ENCODE measurements at places on chromosomes 12 and 14.

GRCh38 chr12:46686267-46686942 lies 139.4 kb downstream of the SLC38A4 start:
- DNase-seq, result no peak

DNA sequence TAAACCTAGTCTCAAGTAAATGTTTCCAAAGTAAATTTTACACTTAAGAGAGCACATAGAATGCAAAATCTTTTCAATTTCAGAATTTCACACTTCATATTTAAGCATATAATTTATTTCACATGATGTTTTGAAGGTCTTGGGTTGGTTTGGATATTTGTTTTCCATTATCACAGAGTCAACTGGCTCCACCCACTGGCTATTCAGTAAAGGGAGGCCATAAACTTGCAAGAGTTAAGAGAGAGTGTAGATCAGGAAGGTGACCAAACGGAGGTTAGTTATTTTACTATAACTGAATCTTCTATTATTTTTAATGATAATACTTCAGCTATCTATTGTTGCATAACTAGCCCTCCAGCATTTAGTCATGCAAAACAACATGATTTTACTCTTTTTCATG lies 6.2 kb upstream of the CPNE8 start:
- DNase-seq, result no peak

- DNase-seq, result no peak
Observed at GRCh38 chr12:49089821-49090773, 4.5 kb downstream of the DHH start.

- DNase-seq, result no peak
Observed at GRCh38 chr14:38873941-38874612, 229.0 kb downstream of the SEC23A start.

DNA sequence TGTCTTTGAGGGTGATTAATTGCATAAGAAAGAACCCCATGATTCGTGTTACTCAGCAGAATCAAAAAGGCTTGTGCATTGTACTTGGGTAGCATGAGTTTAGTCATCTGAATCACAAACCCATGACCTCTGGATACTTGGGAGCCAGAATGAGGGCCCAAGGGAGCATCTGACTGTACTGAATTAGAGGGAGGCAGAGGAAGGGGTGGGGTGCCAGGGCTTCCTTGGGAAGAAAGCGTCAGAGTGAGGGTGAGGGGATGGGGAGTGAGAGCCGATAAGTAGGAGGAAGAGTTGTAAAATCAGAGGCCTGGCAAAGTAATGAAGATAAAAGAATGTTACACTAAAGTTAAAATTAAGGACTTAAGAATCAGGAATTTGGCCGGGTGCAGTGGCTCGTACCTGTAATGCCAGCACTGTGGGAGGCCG lies 29.8 kb downstream of the GPRC5D start:
- DNase-seq, result no peak

- no peak for DNase-seq
Observed at GRCh38 chr14:95920769-95921438, 44.3 kb downstream of the TUNAR start.

DNA sequence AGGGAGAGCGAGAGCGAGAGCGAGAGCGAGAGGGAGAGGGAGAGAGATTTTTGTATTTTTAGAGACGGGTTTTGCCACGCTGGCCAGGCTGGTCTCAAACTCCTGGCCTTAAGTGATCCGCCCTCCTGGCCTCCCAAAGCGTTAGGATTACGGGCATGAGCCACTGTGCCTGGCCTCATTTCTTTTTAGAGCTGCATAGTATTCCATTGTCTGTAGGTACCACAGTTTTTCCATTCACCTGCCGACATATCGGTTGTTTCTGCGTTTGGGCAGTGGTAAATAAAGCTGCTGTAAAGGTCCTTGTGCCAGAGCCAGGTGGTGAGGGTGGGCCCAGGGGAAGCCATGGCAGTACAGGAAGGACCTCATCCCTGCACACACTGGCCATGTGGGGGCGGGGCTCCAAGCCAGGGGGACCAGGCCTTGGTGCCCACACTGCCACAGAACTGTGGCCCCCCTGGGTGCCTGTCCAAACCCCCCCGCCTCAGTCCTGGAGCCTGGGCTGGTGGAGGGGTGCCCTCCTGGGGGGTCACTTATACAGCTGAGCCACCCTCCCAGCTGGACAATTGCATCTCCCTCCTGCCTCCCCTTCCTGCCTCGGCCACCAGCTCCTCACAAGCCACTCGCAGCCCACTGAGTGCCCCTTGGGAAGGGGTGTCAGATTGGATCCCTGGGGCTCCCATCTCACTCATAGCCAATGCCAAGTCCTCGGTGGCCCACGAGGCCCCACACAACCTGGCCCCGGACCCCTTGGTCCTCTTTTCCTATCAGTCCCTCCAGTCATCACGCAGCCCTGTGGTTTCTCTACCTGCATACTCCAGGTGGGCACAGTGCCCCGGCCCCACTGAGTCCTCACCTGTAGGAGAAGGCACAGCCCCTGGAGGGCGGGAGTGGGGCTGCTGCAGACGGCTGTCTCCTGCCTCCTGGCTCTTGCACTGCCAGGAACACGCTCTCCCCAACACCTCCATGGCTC lies 1.7 kb upstream of the PUS1 start:
- DNase-seq, result no peak

DNA sequence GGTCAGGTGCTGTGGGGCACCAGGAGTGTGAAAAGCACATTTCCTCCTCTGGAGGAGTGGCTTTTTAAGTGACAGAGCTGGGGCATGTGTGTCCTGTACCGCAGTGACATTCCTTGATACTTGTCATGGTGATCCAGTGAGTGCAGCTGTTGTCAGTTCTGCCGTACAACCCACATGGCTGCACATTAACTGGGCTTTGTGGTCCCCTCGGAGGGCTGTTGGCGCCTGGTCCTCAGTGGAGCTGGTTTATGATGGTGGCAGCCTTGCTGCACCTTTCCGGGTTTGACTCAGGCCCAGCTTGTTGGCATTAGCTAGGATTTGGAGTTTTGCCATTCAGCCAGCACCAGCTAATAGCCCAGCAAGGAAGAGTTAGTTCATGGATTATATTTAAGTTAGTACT lies 77.0 kb downstream of the SLC25A47 start:
- no peak for DNase-seq

DNA sequence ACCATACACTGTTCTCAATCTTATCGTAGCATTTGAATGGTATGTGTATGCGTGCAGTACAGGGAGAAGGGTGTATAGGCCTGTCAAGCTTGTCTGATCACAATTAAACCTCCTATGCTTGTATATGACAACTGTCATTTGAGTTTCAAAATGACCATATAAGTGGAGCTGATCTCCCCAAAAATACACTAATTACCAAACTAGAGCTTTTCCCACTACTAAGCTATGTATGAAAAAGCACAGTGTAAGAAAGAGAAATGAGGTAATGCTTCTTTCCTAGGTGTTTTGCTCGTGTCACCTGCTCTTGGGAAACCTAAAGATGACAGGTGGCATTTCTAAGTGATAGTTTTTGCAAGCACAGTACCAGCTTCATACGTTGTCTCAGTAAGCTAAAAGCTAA lies 1.1 kb upstream of the STK38L start:
- no peak for DNase-seq

DNA sequence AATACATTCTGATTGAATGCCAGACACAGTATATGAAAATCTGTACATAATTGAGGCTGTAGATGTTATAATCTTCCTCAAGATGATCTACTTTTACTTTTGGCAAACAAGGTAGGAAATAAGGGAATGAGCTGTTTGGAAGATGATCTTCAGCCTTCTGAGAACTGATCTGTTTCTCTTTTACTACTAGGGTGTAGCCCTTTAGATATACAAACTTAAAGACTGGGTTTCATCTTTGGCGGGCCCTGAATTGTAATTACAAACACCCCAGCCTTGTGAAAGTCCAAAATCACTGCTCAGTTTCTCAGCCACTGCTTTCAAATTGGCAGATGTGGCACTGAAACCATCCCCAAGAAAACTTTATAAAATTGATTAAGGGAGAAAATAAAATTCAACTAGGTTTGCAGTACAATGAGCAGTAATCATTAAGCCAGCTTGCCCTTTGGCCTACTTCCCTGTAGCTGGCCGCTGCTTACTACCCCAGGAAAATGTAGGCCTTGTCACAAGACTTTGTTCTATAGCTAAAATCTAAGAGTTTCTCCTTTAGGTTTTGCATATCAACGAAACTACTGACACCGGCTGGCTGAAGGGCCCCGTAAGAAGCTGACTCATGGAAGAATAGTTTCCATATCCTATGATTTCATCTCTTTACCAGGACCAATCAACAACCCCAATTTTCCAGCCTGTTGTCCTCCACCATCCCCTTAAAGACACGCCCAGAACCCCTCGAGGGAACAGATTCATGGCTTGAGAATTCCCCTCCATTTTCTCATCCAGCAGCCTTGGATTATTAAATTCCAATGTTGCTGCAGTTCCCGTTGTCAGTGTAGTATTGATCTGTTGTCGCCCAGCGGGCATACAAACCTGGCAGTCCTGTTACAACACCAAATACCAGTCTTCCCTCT lies 210.8 kb downstream of the PCNX1 start:
- DNase-seq, result no peak

DNA sequence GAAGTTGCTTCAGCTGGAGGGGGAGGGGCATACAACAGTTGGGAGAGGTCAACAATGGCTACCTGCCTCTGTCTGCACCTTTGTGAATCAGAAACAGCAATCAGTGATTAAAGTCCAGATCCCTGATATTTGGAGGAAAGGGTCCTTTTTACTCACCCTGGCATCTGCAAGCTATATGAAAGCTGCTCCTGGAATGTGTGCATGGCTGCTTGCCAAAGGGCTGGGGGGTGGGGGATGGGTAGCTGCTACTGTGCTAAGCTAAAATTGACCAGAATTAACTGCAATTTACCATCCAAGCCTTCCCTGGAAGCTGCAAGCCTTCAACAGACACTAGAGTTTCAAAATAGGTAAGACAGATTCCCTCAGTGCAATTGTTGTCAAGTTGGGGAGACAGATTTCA lies 13.5 kb upstream of the GTF2A1 start:
- DNase-seq, result no peak

GRCh38 chr12:110687396-110688169 lies 1.3 kb downstream of the HVCN1 start:
- DNase-seq, result no peak

Measured in activated CD4-positive, alpha-beta T cell treated with anti-CD3 and anti-CD28 coated beads for 4 hours (primary cell).